ENCODE measurements at places on chromosomes 11 and 22. TPM values are rescaled to one million over a fixed set of nuclear protein-coding genes. Genes with fewer than 3 reads are reported as not detected.

ABCG4 gene
- not detected for total RNA-seq

GRCh38 chr22:26127126-26127525, 42.1 kb upstream of the SEZ6L start:
- no peak for DNase-seq

DNA sequence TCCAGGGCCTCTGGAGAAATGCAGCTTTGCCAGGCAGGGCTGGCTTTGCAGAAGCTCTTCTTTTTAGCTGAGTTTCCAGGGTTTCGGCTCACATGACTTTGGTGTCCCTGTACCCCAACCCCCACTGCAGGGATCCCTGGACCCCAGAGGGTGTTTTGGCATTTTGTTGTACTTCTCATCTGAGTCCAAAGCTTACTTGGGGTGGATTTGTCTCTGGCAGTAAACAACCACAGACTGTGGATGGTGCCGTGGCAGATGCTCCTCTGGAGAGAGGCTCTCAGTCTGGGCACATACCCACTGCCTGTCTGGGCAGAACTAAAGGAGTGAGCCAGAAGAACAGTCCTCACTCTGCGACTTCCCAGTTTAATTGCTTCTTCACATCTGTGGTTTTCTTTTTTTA, 49.6 kb downstream of the COMMD9 start:
- DNase-seq, result no peak

- no peak for DNase-seq
Measured at GRCh38 chr11:98099371-98099770, 921.4 kb upstream of the CNTN5 start.

DNA sequence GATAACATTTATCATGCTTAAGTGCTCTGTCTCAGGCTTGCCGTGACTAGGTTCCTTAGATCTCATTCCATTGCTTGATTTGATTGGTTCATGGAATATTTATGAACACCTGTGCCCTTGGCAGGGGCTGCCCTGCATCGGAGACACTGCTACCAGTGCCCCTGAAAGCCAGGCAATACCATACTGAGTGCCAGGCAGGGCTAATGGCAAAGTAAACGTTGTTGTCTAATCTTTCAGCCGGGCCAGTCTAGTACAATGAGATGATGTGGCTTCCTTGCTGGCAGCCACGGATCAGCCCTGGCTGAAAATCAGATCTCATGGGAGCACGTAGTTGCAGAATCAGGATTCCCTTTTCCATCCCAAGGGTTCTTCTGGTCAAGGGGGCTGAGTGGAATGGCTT, 5.0 kb upstream of the PGA3 start:
- DNase-seq, result peak; percentile 2

APOA4 gene
- not detected for total RNA-seq

MS4A15 gene
- total RNA-seq, result not detected

DNA sequence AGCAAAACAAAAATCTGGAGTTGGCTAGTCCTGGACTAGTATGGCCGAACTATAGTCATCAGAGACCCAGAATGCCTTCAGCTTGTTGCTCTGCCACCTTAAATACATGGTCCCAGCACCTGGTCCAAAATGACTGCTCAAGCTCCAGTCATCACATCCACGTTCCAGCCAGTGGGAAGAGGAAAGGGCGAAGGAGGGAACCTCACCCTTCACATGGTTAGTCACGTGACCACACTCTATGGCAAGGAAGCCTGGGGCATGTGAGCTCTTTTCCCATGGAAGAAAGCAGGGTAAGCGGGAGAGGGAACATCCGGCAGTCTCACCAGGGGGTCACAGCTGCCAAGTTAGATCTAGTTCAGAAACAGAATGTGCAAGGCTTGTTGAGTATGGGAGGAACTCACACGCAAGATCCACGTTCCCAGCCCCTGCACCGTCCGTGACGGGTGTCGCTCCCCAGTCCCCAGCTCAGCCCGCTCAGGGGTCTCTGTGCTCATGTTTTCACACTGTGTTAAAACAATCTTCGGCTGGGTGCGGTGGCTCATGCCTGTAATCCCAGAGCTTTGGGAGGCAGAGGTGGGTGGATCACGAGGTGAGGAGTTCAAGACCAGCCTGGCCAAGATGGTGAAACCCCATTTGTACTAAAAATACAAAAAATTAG, 1.9 kb upstream of the ANO9 start:
- no peak for DNase-seq

PLA2G3 gene
- total RNA-seq, result not detected

GRCh38 chr22:27385261-27385998, 416.1 kb downstream of the MN1 start:
- no peak for DNase-seq

TNNT3 gene
- total RNA-seq, result 35.6 TPM

- DNase-seq, result no peak
Measured at GRCh38 chr22:37147186-37147990, 2.3 kb downstream of the IL2RB start.

C11orf21 gene
- 3.1 TPM for total RNA-seq

OR10D3 gene
- total RNA-seq, result not detected

DNA sequence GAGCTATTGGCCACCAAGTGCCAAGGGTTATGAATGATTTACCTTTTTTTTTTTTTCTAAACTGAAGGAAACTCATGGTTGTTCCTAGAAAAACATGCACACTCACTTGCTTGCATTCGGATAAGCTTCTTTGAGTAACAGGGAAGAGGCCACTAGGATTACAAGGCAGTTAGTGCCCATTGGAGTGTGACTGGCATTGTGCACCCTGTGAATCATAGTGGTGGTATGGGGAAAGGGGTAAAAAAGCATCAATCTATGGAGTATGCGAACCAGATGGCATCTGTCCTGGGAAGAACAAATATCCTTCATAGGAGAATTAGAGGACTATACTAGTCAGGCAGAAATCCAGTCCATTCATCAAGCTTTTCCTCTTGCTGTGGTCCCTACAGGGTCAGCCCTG, 24.2 kb downstream of the CD44 start:
- no peak for DNase-seq

Data from sciatic nerve (tissue), 2 donors.